ENCODE measurements at places on chromosomes 1 and 21. TPM values are rescaled to one million over a fixed set of nuclear protein-coding genes. Genes with fewer than 3 reads are reported as not detected.

The UBL4B gene
- total RNA-seq: not detected

DNA sequence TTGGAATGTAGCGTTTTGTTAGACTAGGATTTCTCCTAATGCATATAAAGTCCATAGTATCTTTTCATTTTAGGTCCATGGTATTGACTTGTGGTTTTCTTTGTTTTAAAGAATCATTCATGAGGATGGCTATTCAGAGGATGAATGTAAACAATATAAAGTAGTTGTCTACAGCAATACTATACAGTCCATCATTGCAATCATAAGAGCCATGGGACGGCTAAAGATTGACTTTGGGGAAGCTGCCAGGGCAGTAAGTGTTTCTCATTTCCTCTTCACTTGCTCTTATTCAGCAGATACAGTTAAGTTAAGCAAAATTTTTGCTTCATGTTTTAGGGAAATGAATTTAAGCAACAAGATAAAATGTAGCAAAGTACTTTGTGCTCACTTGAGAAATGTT lies 25.4 kb downstream of the GNAI3 start:
- H3K27me3 ChIP-seq: no peaks in the 10 kb centered on the region
- no peak overlapping the region for H3K27ac ChIP-seq
- DNase-seq: no peak
- no peak overlapping the region for H3K4me3 ChIP-seq
- H3K4me1 ChIP-seq: peaks cover 34% of the 10 kb centered on the region

DNA sequence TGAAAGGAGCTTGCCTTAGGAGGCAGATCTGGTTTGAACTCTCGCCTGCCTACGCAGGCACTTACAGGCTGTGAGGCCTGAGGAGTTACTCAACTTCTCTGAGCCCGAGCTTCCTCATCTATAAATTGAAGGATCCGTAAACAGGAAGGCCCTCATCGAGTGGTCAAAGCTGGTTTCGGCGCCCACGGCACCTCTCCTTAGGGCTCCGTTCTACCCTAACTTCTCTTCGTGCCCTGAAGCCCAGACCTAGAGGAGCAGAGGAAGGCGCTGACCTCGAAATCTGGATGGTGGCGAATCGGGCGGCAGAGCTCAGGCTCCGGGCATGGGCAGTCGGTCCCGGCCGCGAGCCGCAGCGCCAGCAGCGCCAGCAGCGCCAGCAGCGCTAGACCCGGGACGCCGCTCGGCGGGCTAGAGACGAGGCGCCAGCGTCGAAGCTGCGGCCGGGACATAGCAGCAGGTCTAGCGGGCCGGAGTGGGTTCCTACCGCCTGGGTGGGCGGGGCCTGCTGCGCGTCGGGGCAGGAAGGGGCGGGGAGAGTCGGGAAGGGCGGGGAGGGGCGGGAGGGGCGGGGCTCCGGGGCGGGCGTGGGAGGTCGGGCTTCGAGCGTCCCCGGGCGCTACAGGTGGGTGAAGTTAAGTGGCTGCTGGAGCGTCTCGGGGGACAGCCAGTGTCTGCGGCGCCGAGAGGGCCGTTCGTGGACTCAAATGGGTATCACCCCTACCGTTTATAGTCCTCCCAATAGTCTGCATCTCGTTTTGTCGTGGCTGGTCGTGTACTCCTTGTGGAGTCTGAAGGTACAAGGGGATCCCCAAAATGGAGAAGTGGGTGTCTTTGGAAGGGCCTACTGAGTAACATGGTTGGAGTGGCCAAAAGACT lies at the start of gene CTBS:
CTBS (minus strand) TSS at position 474 of the 876 bp plus-strand sequence; CDS start at position 449, 25 bp downstream.
- no peaks in the 10 kb centered on the region for H3K36me3 ChIP-seq
- DNase-seq: peak; percentile 93
- H3K4me1 ChIP-seq: peaks cover 15% of the 10 kb centered on the region
- H3K27me3 ChIP-seq: no peaks in the 10 kb centered on the region
- no peak within 1 kb of the TSS for H3K4me3 ChIP-seq
- peak within 1 kb of the TSS; percentile 91 for H3K27ac ChIP-seq

DNA sequence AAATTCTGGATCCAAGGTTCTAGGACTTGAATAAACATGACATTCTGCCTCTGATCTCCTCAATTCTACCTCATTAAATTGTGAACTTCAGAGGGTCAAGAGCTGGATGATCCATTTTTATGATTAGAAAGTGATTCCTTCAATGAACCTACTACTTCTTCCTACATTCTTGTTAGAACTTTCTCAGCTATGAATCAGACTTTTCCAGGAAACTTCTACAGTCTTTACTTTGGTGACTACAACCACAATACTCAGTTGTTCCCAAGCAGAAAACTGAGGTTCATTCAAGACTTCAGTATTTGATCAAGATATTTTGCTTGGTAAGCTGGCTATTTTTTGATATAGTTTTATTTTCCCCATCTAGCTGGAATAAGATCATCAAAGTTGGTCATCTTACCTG lies 51.4 kb downstream of the CDC7 start:
- no peaks in the 10 kb centered on the region for H3K36me3 ChIP-seq
- DNase-seq: no peak
- H3K4me3 ChIP-seq: no peak overlapping the region
- H3K4me1 ChIP-seq: no peaks in the 10 kb centered on the region
